ENCODE measurements at places on chromosomes 3 and 15. TPM values are rescaled to one million over a fixed set of nuclear protein-coding genes. Genes with fewer than 3 reads are reported as not detected.
A peak's percentile ranks its signal among the peaks of the same experiment; 100 is the strongest.

The TRAIP gene
- 0.79 TPM for total RNA-seq

The HEMK1 gene
- total RNA-seq: 6.6 TPM

DNA sequence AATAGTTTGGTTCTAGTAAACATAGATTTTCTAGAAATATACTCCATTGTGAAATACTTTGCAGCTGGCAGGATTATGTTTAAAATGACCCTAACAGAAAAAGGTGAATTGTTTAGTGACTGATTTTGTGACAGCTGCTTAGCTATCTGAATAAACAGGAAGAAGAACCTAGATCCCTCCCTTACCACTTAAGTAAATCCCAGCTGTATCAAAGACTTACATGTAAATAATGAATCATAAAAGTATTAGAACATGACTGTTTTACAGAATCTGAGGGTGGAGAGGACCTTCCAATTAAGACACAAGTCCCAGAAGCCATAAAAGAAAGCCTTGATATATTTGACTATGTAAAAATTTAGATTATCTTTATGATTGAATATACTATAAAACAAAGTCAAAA lies 15.9 kb downstream of the SLC49A4 start:
- peak; percentile 32 for DNase-seq

The EPM2AIP1 gene
- total RNA-seq: 6.1 TPM

DNA sequence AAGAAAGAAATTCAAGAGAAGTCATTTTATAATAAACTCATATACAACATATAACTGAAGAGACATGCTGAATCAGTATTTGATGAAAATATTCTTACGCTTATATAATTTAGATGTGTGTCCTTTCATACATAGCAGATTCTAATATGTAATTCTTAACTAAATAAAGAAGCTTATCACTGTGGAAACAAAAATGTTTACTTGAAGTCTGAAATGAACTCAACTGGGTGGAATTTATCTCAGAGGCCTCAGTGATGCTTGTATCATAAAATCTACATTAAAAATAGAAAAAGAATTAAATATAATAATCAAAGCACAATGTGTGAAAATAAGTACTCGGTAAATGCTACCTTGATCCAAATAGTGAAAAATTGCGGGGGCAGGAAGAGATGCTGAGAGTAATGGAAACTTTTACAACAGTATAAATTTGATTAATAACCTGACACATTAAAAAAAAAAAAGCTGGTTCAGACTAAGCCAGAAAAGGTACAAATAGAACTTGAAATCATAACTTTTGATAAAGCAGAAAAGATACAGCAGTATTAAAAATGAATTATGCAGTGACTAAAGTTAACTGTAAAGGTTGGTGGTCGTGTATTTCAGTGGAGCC lies 12.0 kb upstream of the CBLB start:
- no peak for DNase-seq

GRCh38 chr3:23446301-23446700 lies 243.2 kb downstream of the UBE2E2 start:
- no peak for DNase-seq

DNA sequence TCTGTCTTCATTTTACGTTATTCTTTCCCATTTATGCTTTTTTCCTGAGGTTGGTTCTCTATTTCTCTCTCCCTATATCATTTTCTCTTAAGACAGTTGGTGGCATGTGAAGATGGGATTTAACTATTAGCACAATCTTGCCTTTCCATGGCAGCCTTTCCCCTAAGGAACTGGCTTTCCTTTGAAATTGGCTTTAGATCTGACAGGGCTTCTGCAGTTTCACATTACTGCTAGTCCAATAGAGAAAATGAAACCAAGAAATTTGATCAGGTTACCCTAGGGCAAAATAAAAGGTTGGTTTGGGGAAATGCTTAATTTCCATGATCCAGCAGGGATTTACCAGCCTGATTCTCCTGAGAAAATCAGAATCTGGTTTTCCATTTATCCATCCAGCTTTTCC lies 22.7 kb upstream of the CHL1 start:
- peak; percentile 5 for DNase-seq

DNA sequence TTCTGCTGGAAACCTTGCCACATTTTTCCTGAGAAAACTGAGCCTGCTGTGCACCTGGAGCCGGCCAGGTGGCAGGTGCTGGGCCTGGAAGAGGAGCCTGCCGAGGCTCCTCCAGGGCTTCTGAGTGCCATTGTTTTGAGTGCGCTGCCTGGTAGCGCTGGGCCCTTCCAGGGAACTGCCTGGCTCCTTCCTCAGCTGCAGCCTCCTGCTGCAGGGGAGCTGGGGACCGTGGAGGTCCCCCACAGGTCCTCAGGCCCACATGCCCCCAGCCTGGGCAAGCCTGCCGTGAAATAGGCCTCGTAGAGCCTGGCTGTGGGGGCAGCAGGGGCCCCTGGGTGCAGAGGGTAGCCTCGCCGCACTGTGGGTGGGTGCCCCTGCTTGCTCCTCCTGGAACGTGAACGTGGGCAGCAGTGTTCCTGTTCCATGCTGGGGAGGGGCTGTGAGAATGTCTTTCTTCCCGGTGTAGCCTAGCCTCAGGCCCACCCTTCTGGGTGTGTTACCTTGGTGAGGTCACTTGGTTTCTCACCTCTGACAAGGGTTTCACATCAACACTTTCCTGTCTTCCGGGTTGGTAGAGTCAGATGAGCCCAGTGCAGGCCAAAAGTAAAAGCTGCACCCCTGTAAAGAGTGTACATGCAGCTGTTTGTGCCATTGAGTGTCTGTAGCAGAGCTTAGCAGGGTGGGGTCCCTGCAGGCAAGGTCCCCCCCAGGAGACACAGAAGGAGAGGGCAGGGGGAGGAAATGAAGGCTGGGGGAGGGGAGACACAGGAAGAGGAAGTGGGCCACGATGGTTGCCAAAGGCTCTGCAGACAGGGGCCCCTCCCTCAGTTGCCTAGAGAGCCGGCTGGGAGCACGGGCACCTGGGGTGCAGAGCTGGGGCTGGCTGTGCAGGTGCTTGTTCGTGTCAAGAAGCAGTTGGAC lies 34.5 kb downstream of the KLF13 start:
- DNase-seq: peak; percentile 43

GRCh38 chr3:73500321-73500720 lies 124.4 kb downstream of the PDZRN3 start:
- no peak for DNase-seq

The ITIH1 gene
- not detected for total RNA-seq

GRCh38 chr3:44930911-44931310 lies 45.1 kb downstream of the ZDHHC3 start:
- no peak for DNase-seq

The MRPL3 gene
- 97.9 TPM for total RNA-seq

The SCAANT1 gene
- not detected for total RNA-seq

The RHOV gene
- total RNA-seq: 38.7 TPM

The PTPN9 gene
- 17.4 TPM for total RNA-seq

The PSTPIP1 gene
- not detected for total RNA-seq

DNA sequence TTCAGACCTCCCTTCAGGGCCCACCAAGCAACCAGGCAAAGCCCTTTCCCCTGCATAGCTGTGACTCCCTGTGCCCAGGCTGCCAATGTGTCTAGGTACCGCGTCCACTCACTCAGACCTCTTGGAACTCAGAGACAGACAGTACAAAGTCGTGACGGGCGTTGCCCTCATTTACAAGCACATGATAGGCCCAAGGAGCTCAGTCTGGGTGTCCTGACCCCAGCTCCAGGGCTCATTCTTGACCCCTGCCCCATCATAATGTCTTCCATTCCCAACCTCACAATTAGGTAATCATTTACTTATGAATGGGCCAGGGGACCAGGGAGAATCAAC lies 56.0 kb downstream of the KLF13 start:
- no peak for DNase-seq

GRCh38 chr3:48655606-48656005 lies 7.1 kb downstream of the CELSR3 start:
- no peak for DNase-seq

DNA sequence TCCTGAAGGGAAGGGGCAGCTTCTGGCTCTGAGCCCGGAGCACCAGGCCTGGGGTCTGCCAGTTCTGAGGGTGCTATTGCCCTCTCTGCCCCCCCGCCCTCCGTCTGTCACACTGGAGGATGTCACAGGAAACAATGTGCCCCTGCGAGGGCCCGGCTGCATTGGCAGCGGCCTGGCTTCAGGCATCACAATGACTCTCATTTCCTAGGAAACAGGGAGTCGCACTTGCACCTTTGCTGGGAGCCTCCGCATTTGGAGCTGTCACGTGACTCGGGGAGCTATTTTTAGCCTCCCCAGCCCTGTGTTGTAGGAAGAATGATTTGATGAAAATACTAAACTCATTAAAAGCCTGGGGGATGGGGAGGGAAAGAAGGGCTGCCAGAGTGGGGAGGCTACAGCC lies 518.9 kb downstream of the SHQ1 start:
- no peak for DNase-seq

GRCh38 chr3:129512595-129512994 lies 15.8 kb upstream of the RHO start:
- no peak for DNase-seq

GRCh38 chr3:117837391-117837790 lies 1127.8 kb downstream of the TUSC7 start:
- DNase-seq: no peak

The ATP8B4 gene
- total RNA-seq: 0.26 TPM

GRCh38 chr3:122602011-122602710 lies 24.7 kb downstream of the PARP15 start:
- DNase-seq: no peak

The PPM1L gene
- total RNA-seq: 3.2 TPM

The NPRL2 gene
- 17.1 TPM for total RNA-seq

DNA sequence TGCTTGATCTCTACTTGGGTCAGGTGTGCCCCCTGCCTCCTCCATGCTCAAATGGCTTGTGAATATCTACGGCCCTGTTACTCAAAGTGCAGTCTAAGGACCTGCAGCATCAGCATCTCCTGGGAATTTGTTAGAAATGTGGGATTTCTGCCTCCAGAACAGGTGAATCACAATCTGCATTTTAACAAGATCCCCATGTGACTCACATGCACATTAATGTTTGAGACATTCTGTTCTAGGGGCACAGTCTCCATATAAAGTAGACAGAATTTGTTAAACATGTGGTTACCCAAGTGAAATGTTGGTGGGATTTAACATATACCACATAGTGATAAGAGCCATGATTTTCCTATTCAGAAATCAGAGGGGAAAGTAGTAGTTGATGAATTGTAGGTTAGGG lies 256.2 kb downstream of the NR1D2 start:
- DNase-seq: no peak

GRCh38 chr15:77418391-77418965 lies 1.4 kb downstream of the PEAK1 start:
- no peak for DNase-seq

DNA sequence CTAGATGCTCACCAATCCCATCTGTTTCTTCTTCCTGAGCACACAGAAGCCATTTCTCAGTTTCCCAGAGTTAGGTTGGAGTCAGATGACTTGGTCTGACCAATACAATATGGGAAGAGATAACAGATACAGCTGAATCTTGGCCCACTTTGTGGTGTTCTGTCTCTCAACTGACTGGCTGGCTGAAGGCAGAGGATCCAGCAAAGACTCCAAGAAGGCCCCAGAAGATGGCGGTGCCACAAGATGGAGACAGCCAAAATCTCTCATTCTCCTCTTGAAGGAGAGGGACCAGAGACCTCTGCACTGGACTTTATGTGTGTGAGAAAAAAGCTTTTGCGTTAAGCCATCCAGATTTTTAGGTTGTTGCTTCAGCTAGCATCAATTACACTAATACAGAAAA lies 8.2 kb upstream of the OXSR1 start:
- no peak for DNase-seq
